Aorta (tissue), 5 donors: ENCODE measurements at places on chromosomes 16 and 17. TPM values are rescaled to one million over a fixed set of nuclear protein-coding genes. Genes with fewer than 3 reads are reported as not detected.

GRCh38 chr17:33178681-33179080, 114.4 kb downstream of the ASIC2 start:
- DNase-seq = no peak

DNA sequence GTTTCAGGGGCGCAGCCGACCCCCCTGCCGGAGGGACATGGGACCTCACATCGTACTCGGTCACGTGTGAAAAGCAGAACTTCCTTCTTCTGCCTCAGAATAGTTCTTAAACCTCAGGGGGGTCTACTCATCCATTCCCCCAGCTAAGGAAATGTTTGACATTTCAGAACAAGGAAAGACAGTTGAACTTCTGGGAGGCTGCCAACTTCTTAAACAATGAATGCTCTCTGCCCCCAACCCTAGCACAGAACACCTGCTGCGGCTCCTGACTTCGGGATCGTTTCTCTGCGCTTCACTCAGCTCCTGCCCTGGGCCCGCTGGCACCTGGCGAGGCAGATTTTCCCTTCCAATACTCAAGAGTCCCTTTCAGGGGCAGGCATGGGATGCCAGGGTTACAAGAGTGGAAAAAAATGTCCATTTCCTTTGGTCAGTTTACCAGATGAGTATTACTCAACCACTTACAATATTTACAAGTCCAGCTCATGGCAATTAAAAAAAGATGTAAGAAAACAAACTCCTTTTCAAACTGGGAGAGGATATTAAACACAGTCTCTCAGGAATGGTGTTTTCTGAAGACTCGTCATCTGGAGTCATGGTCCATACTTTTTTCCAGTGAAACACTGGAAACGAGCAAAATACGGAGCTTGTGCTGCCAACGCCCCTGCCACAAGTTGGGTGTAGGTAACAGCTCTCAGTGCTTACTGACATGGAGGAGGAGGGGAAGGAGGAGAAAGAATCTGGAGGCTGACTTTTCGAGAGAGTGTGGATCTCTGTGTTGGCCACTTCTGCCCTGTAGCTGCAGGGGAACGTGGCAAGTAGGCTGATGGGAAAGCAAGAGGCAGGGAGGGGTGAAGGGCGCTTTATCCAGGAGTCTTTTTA, 235.7 kb downstream of the NTN1 start:
- no peak for DNase-seq

- DNase-seq = no peak
Measured at GRCh38 chr17:7468804-7469389, 10.5 kb downstream of the ZBTB4 start.

GRCh38 chr17:49585422-49586027, 9.9 kb downstream of the NXPH3 start:
- no peak for DNase-seq

DNA sequence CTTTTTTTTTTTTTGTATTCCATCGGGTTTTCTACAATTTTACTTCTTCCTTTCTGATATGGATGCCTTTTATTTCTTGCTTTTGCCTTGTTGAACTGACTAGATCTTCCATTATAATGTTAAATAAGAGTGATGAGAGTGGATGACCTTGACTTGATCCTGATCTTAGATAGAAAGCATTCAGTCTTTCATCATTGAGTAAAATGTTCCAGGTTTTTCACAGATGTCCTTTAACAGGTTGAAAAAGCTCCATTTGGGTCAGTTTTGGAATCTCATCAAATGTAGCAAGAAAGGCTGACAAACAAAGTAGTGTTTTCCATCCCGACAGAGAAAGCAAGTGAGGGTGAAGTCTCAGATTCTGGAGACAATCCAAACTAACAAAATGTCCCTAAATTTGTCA, 27.2 kb upstream of the WIPI1 start:
- no peak for DNase-seq

The KRTAP17-1 gene
- not detected for polyA plus RNA-seq

- DNase-seq = peak; percentile 30
Measured at GRCh38 chr16:4513881-4514280, 24.7 kb downstream of the CDIP1 start.

The EIF3C gene
- polyA plus RNA-seq = 547 TPM

The KCNH4 gene
- polyA plus RNA-seq = not detected

DNA sequence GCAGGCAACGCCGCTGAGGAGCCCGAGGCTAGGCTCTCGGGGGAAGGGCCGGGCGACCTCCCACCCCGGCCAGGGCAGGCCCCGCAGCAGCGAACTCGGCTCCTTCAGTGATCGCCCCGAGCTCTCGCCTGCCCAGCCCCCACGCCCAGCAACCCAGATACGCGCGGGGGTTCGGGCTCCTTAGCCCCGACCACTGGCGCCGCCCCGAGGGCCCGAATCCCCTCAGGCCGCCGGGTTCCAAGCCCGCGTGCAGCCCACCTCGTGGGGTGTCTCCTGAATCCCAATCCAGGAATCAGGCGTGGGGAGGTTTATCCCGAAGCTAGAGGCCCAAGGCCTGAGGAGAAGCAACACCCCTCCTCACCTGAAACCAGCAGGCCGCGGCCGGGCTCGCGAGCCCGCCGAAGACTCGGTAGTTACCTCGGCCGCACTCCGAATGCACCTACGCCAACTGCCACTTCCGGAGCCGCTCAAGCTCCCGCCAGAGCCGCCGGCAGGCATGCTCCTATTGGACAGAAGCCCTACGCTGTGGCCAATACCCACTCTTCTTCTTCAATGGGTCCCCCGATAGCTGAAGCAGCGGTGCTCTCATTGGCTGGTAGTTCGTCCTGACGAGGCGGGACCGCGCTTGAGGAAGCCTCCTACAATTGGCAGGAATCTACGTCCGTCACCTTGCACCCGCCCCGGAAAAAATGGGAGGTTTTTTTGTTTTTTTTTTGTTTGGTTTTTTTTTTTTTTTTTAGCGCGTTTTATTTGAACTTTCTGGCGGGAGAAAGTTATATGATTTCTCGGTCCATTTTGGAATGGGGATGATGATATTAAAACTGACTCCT, at the start of gene RFWD3:
Gene RFWD3, minus strand, starts transcription at position 453 of the 830 bp plus-strand sequence. CDS start 5,428 bp downstream, outside the sequence.
- DNase-seq = peak; percentile 96

- DNase-seq = peak; percentile 64
Measured at GRCh38 chr17:1073241-1073962, 76.5 kb downstream of the TIMM22 start.

The OR1F1 gene
- polyA plus RNA-seq = not detected

DNA sequence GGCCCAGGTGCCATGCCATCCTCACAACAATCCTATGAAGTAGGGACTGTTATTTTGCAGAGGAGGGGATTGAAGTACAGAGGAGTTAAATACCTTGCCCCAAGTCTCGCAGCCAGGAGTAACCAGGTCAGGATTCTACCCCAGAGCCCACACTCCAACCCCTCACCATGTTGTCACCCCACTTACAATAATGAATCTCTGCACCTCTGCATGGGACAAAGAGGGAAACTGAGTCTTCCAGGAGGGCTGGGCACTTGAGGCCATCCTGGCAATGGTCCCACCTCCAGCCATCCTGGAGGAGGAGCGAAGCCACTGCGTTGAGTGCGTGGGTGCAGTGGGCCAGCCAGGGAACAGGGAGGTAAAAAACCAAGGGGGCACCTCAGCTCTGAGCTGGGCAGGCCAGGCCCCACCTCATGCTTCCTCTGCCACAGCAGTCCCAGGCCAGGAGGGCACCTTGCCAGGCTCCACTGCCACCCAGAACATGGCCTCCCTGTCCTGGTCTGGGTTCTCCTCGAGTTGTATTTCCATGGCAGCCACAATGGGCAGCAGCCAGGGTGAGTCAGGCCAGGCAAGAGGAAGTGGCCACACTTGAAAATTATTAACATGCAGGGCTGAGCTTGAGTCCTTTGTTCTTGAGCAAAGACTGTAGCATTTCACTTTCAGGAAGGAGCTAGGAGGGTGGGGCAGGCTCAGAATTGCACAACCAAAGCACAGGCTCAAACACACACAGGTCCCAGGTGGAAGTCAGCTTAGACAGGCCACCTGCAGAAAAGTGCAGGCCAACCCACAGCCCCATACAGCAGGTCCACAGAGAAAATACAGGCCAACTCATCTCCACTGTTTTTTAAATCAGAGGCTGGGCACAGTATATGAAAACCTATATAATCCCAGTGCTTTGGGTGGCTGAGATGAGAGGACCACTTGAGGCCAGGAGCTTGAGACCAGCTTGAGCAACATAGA, 52.1 kb downstream of the CUEDC1 start:
- peak; percentile 96 for DNase-seq

- no peak for DNase-seq
Measured at GRCh38 chr16:28845761-28846079, 428 bp downstream of the TUFM start.

DNA sequence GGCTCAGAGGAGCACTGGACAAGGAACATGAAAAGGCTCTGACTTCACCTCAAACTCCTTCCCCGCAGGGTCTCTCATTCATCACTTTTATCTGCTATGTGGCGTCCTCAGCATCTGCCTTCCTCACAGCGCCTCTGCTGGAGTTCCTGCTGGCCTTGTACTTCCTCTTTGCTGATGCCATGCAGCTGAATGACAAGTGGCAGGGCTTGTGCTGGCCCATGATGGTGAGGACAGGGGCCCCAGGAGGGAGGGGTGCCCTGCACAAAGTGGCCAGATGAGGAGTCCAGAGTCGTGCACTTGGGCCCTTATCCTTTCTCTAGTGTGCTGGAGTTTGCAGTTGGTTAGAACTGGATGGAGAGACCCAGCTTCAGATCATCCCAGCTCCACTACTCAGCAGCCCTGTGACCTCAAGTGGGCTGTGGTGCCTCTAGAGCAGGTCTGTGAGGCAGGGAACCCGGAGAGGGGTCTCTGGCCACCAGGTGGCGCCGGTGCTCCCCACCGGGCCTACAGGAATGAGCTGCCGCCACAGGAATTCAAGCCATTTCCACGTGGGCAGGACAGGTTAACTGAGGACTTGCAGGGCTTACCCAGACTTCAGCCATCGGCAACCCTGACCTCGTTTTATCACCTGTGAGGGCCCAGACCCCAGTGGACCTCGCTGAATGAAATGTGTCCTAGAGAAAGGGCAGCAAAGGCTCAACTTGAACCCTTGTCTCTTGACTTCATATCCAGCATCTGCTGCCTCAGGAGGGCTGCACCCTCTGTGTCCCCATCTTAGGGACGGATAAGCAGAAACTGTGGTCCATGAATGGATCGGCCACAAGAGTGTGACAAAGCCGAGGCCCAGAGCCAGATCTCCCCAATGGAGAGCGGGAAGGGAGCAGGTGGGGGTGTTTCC, 4.0 kb downstream of the CMTM3 start:
- peak; percentile 96 for DNase-seq

The NACA2 gene
- polyA plus RNA-seq = 0.20 TPM

- DNase-seq = no peak
Measured at GRCh38 chr16:17213025-17213424, 257.7 kb downstream of the XYLT1 start.

DNA sequence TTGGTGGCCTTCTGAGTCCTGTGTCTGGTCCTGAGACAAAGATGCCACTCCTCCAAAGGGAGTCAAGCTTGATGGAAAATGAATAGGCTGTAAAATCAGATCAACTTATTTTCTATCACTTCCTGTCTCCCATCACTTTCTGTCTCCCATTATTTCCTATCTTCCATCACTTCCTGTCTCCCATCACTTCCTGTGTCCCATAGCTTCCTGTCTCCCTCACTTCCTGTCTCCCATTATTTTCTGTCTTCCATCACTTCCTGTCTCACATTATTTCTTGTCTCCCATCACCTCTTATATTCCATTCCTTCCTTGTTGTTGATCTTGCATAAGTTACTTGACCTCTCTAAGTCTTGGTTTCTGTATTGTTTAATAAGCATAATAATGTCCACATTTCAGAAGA, 418.5 kb upstream of the EEF2KMT start:
- no peak for DNase-seq

DNA sequence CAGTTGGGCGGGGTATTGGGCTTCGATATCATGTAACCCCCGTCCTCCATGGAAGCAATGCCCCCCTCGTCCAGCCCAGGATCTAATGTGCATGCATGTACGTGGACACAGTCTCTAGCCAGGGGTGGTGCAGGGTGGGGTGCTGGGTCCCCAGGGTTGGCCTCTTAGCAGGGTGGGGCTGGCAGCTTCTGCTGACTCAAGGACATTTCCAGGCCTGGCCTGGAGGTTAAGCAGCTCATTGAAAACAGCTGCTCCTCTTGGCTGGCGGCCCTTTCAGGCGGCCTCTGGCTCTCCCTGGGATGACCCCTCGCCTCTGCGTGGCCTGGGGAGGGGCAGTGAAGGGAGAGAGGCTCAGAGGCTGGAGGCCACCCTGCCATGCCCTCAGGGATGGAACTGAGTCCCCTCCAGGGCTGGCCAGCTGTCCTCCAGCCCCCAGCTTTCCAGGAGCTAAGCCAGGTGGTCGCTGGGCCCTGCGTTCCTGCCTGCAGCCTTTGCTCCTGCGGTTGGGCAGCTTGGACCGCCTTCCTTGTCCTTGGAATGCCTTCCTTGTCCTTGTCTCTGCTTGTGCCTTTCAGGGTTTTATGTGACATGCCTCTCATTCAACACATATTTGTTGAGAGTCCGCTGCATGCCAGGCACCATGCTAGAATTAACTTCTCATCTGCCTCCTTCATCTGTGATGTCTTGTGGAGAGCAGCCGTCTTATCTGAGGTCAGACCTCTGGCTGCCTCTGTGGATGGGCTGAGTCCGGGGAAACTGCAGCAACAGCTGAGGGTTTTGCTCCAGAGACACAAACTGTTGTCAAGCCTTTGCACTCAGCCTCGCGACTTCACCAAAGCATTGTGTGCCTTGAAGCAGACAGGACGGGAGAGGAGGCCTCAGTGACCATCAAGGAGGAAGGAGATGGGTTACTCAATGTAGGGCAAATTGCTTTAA, 26.6 kb downstream of the MRC2 start:
- DNase-seq = peak; percentile 78

The DHRS7C gene
- polyA plus RNA-seq = not detected

DNA sequence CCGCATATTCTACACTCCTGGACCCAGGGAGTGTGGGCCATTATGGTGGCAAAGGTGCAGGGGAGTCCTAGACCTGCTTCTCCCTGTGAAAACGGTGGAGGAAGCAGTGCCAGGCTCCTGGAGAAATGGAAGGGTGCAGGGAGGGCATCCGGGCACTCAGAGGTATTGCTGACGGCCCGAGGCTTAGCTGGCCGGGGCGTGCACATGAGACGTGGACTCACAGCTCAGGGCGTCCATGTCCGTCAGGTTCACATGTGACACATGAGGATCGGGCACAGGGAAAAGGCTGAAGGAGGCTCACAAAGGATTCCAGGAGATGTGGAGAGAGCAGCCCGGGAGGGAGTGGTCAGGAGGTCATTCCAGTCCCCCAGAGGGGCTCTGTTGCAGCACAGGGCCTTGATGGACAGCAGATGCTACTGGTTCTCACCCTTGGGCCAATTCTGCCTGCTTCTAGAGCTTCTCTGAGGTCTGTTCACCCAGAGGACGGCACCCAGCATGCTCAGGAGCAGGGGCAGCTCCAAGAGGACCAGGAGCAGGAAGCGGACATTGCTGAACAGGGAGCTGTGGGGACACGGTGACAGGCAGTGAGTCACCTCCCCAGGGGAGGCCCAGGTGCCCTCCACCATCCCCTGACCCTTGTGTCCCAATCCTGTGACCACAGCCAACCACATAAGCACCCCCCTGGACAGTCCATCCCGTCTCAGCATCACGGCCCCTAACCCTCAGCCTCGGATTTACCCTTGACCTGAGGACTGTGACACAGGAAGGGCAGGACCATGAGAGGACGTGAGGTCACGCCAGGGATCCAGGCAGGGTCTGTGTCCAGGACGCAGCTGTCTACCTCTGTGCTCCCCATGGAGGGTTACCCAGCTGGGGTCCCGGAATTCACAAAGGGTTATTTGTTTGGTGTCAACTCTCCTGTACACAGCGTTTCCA, 4.5 kb downstream of the CD300C start:
- peak; percentile 34 for DNase-seq
